ENCODE measurements at places on chromosomes 5 and 9.

- no peak for DNase-seq
Observed at GRCh38 chr5:142692321-142692894, 6.5 kb upstream of the FGF1 start.

DNA sequence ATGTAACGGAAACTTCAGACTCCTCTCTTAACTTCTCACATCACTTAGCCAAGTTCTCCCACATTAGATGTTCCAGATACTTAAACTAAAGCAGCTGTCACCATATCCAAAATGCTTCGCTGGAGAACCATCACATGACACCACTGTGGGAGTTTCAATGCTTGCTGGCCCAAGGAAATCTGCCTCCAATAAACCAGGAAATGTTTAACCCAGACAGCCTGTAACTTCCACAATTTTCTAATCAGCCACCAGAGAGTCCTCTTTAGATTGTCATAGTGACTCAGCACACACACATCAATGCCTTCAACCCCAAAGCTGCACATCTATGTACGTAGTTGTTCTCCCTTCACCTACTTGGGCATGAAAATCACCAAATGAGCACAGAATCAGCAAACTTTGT lies 118.7 kb downstream of the LPAR1 start:
- DNase-seq = no peak

DNA sequence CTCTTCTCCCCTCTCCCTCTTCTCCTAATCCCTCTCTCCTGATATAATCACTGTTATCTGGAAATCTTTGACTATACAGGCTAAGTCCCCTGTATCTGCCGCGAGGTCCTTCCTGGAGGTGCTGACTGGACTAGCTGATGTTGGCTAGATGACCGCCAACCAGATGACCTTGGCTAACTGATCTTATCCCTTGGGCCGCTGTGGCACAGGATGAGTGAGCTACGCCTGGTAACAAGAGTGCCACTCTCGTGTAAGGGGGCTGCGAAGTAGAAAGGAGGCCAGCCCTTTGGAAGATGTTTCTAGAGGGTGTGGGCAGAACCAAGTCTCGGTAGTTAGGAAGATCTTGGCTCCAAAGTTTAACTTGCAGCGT lies 345 bp upstream of the PRRC1 start:
- no peak for DNase-seq

GRCh38 chr5:669111-669841 lies 23.9 kb downstream of the TPPP start:
- peak; percentile 49 for DNase-seq

GRCh38 chr5:172117977-172118701 lies 69.9 kb downstream of the STK10 start:
- no peak for DNase-seq

- DNase-seq = no peak
Observed at GRCh38 chr9:126112135-126112720, 214.4 kb upstream of the MVB12B start.

GRCh38 chr5:80116465-80116864 lies 81.3 kb downstream of the THBS4 start:
- peak; percentile 68 for DNase-seq

- DNase-seq = no peak
Observed at GRCh38 chr5:90169078-90169477, 240.5 kb downstream of the CETN3 start.

GRCh38 chr5:112923148-112923917 lies 1.3 kb upstream of the REEP5 start:
- DNase-seq = peak; percentile 42

DNA sequence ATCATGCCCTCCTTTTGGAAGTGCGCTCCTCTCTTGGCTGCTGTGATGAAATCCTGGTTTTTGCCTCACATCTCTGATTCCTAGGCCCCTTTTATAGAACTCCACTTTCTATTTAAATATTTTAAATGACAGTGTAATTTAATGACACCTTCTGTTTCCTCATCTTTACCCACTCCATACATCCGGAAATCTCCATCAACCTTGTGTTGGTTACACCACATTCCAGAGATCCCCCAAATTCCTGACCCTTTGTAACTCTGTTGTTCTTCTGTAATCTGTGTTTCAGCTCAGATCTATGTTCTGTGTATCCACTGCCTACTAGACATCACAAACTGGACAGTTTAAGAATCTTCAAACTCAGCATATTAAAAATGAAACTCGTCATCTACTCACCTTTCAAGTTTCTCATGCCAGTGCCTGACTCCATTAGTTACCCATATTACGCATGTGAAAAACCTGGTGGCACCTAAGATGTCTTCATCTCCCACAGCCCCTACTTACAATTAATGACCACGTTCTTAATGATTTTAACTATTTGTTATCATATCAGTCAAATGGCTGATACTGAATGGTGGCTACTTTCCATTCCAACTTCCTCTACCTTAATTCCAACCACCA lies 25.1 kb downstream of the PARP8 start:
- no peak for DNase-seq

DNA sequence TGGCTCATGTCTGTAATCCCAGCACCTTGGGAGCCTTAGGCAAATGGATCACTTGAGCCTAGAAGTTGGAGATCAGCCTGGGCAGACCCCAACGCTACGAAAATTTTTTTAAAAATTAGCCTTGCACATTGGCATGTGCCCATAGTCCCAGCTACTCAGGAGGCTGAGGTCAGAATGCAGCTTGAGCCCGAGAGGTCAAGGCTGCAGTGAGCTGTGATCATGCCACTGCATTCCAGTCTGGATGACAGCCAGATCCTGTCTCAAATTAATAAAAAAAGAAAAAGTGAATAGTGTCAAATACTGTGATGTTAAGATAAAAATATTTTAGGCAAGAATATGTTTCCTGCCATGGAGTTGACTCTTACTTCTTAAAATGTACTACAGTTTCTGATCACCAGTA lies 5.3 kb downstream of the FBN2 start:
- DNase-seq = no peak

DNA sequence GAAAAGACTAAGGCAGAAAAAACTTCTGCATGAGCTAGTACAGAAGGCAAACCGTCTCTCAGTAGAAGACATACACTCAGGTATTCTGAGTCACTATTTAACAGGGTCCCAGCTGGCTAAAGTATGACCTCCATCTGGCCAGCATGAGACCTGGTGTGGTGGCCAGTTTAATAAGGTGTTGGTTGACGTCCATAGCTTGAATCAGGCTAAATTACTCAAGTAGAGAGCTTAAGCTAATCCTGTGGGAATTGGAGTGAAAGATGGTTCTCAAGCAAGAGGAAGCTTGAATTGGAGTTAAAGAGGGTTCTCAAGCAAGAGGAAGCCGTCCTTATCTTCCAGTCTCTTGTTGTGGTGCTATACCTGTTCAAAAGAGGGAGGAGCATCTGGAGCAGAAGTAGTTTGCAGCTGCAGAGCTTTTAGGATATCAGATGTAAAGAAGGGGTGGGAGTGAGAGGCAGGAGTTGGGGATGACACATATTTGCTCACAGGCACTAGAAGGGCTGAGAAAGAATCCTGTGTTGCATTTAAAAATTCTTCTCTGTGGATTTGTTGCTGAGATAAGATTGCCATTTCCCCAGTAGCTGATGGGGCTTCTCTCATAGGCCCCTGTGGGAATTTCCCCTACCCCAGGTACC lies 136.1 kb upstream of the RUSC2 start:
- no peak for DNase-seq

DNA sequence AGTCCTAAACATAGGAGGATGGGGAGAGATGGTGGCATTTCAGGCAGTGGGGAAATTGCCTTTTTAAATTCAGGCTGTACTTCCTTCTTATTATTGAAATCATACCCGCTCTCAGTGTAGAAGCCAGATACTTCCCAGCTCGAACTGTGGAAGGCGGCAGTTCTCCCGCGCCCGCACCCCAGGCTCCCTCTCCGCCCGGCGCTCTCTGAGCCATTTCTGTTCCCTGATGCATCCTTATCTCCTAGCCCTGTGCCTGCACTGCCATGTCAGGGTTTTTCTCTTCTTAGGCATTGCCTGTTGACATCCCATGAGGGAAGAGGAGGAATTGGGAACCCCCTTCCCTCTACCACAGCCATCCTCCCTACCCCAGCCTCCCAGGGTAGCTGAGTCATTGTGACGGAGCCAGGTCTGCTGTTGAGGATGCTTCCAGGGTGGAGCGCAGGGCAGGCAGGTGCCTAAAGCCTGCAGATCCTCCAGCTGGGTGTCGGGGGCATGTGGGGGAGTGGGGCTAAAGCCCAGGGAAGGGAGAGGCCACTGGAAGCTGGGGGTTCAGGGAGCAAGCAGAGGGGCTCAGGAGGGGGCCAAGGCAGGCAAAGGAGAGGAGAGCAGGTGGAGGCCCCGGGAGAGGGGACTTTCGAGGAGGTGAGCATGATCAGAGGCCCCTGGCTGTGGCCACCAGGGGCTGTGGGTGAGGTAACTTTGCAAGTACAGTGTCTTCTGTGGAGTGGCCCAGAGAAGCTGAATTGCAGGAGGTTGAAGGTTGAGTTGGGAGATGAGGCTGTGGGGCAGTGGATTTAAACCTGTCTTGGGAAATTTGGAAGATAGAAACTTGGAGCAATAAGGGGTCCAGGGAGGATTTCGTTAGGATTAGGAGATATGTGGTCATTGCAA lies 16.2 kb downstream of the LAMC3 start:
- DNase-seq = peak; percentile 46

DNA sequence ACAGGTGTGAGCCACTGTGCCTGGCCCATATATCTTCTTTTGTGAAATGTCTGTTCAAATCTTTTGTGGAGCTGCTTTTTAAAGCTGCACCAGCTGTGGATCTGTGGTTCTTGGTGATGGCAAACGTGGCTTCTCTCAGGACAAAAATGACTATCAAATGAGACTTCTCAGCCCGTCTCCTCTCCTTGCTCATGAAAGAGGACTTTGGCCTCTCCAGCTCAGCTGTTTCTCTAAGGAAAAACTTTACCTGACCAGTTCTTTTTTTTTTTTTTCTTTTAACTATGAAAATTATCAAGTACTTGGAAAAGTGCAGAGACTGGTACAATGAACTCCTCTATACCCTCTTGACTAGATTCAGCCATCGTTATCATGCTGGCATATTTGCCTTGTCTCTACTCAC lies 44.8 kb downstream of the RALGPS1 start:
- no peak for DNase-seq

DNA sequence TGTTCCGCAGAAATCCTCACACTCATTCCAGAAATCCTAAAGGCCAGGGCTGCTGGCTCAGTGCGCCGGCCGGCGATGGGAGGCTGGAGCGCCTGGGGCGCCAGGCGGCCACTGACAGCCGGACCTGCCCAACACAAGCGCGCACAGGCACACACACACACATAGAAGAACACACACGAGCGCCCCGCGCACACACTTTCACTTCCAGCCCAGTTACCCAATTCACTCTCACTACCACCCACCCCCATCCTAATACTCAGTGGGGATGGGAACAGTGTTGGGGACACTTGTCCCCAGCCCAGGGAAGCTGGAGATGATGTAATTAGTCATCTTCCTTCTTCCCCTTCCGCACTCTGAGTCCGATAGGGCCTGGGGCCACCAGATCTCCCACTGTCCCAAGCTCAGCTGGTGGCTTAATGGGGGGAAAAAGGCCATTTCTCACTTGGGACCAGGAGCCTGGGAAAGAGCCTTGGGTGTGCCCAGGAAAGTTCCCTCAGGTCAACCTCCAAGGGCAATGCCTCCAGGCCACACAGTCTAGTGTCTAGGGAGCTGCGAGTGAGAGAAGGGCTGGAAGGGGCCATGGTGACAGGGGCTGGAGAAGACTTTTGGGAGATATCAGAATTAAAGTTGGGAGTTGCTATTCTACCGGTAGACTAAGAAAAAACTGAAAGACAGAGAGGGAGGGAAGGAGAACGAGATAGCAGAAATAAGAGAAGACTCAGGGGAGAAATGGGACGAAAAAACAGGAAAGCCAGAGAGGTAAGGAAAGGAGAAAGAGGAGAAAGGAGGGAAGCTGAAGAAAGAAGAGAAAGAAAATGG lies 1.7 kb downstream of the EBF1 start:
- peak; percentile 29 for DNase-seq

DNA sequence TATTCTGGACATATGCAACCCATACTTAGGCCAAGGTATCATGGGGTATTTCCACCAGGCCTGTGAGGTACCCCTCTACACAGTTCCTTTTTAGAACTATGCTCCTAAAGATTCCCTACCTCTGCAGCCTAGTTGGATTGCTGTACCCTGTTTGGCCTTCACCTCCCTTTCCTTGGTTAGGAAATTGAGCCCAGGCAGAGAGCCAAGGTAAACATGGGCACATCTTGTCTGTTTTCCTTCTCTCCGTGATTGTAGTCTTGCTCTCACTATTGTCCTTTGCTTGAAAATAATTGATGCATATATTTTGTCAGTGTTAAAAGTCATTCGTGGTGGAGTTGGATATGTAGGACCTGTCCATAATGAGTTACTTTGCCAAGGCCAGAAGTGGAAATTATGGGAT lies 26.7 kb downstream of the BDP1 start:
- DNase-seq = no peak

GRCh38 chr5:67005737-67006499 lies 190.7 kb downstream of the CD180 start:
- DNase-seq = no peak

- DNase-seq = no peak
Observed at GRCh38 chr5:4246447-4246846, 650.8 kb downstream of the IRX1 start.

Data from mesendoderm (in vitro differentiated cells).